Activated T-helper 9 cell treated with anti-CD3 and anti-CD28 coated beads, Interleukin-2, amount 50 U/mL, for 16 hours (primary cell): ENCODE measurements at places on chromosomes 16 and 17.

DNA sequence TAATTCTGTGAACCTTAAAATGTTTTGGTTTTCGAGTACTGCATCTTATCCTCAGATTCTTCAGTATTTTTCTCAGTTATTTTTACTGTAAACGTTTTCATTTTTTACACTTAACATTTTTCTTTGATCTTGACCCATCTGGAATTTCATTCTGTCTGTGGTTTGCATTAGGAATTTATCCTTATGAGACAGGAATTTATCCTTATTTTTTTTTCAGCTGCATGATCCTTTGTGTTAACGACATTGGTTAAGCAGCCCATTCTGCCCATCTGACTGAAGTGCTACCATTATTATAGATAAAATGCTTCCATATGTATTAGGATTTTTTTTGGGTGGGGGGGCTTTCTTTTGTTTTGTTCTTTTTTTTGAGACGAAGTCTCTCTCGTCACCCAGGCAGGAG, 41.0 kb downstream of the SNX29 start:
- no peak for DNase-seq

GRCh38 chr16:25580041-25580440, 111.7 kb upstream of the HS3ST4 start:
- no peak for DNase-seq

DNA sequence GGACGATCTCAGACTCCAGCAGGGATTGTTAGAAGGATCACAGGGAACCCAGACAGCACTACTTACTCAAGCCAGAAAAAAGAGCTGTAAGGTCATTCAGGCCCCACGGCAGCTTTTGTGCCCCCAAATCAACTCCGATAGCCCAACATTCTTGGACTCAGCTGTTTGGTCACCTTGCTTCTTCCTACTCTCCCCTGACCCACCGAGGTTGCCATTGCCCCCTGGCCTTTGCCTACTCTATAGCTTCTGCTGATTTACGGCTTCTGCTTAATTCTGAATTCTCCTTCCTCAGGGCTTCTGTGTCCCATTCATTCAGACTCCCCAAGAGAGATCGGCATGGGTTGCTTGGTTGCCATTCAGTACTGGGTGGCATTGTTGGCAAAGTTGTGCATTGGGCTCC, 8.6 kb upstream of the ITPRIPL2 start:
- no peak for DNase-seq

DNA sequence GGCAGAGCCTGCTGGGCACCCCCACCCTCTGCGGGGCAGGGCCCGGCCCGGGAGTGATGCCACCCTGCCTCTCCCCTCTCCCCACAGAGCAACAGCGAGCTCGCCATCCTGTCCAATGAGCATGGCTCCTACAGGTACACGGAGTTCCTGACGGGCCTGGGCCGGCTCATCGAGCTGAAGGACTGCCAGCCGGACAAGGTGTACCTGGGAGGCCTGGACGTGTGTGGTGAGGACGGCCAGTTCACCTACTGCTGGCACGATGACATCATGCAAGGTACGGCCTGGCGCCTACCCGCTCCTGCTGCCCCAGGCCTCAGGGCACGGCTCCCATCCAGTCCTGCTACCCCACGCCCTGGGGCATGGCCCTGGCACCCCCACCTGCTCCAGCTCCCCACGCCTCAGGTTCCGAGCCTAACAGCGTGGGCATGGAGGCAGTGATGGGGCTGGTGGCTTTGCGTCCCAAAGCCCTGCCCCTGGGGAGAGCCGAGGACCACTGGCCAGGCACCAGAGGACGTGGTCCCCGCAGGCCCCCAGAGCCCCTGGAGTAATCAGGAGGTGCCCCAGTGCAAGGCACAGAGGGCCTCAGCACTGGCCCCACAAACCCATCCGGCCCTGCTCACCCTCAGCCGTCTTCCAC, 38.4 kb downstream of the TSC2 start:
- DNase-seq, result no peak

DNA sequence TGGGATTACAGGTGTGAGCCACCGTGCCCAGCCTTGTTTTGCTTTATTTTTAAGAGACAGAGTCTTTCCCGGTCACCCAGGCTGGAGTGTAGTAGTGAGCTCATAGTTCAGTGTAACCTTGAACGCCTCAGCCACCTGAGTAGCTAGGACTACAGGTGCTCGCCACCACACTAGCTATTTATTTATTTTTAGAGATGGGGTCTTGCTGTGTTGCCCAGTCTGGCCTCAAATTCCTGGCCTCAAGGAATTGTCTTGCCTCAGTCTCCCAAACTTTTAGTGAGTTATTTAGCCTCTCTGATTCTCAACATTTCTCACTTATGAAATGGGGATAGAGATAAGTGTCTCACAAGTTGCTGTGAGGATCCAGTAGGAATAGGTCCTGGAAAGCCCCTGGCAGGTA, 21.7 kb downstream of the FZD2 start:
- DNase-seq, result no peak

GRCh38 chr17:70808596-70808995, 639.3 kb downstream of the KCNJ2 start:
- no peak for DNase-seq

GRCh38 chr17:76155988-76156661, 15.1 kb upstream of the FOXJ1 start:
- no peak for DNase-seq

DNA sequence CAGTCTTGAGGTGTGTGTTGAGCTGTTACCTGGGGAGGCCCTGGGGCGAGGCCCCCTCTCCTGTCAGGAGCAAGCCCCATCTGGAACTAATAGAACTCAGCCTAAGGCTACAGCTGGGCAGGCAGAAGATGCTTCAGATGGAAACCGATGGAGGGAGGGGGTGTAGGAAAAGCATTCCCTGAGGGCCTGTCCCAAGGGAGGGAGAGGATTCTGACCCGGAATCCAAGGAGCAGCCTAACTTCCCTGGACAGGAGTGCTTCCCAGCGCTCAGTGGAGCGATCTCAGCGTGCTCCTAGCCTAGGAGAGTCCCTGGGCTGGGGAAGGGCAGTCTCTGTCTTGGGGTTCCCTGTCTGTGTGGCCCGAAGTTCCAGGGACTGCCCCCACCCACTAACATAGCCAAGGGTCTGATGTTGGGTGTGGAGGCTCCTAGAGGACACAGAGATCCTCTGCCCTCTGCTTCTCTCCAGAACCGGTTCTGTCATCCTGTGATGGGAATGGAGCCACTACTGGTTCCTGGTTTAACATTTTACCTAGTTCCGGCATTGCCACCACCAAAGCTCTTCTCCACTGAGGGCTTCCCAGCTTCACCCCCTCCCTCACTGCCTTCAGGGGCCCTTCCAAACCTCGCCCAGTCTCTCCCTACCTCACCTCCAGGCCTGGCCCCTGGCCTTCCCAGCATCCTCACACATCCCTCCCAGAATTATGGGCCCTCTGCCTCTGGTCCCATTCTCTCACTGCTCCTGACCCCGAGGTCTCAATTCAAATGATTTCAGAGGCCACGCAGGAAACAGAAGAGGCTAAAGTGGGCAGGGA, 58.7 kb downstream of the RTN4RL1 start:
- DNase-seq, result no peak

- no peak for DNase-seq
Observed at GRCh38 chr17:50310455-50311111, 35.3 kb upstream of the XYLT2 start.
